Activated CD4-positive, alpha-beta memory T cell treated with anti-CD3 and anti-CD28 coated beads, Interleukin-2, amount 10 ng/mL, durations not matched to agents 7 days and 5 days (primary cell): ENCODE measurements at places on chromosomes 4 and X. TPM values are rescaled to one million over a fixed set of nuclear protein-coding genes. Genes with fewer than 3 reads are reported as not detected.

BEX5 gene
- 5.2 TPM for total RNA-seq

PPP2R2C gene
- not detected for total RNA-seq

ADGRL3 gene
- total RNA-seq = not detected

HSFX3 gene
- total RNA-seq = not detected

DCAF12L1 gene
- not detected for total RNA-seq

ATP8A1 gene
- 18.7 TPM for total RNA-seq

GRCh38 chr4:13201241-13201640 lies 282.9 kb downstream of the RAB28 start:
- H3K4me3 ChIP-seq = no peak overlapping the region
- H3K4me1 ChIP-seq = no peaks in the 10 kb centered on the region
- H3K27ac ChIP-seq = no peak overlapping the region
- H3K36me3 ChIP-seq = no peaks in the 10 kb centered on the region
- DNase-seq = no peak

DNA sequence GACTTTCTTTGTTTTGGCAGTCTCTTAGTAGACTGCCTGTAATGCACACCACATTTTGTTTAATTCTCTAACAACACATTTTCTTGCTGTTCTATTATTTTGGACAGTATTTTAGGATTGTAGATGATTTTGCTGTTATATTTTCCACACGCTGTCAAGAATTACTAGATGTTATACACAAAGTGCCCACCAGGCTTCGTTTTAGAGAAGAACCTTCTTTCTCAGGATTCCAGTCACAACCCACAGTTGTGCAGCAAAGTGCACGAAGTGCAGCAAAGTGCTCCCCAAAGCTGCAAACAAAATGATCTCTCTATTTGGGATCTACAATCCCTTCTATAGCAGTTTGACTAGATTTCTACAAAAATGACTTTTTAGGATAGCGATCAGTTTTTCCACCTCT lies 2.4 kb downstream of the ZNF141 start:
- no peak overlapping the region for H3K4me3 ChIP-seq
- peaks cover 34% of the 10 kb centered on the region for H3K4me1 ChIP-seq
- no peak for DNase-seq
- H3K27ac ChIP-seq = no peak overlapping the region
- H3K36me3 ChIP-seq = peaks cover 84% of the 10 kb centered on the region

DNA sequence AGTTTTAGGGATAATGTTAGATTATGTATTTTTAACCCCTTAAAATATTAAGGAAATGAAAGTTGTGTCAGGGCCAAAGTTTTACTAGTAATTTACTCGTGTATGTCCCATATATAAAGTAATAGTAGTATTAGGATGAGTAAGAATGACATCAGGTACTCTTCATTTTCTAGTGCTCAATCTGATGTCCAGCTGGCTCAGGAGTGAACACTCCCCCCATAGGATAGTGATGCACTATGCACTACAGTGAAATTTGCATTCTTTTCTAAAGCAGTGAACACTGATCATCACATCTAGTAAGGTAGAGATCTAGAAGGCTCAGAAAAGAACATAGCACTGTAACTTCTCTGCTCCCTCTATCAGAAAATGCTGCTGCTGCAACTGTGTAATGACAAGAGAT lies 409.7 kb downstream of the GLUD2 start:
- no peaks in the 10 kb centered on the region for H3K36me3 ChIP-seq
- no peak for DNase-seq
- H3K27me3 ChIP-seq = no peaks in the 10 kb centered on the region
- no peak overlapping the region for H3K4me3 ChIP-seq
- no peak overlapping the region for H3K27ac ChIP-seq

DNA sequence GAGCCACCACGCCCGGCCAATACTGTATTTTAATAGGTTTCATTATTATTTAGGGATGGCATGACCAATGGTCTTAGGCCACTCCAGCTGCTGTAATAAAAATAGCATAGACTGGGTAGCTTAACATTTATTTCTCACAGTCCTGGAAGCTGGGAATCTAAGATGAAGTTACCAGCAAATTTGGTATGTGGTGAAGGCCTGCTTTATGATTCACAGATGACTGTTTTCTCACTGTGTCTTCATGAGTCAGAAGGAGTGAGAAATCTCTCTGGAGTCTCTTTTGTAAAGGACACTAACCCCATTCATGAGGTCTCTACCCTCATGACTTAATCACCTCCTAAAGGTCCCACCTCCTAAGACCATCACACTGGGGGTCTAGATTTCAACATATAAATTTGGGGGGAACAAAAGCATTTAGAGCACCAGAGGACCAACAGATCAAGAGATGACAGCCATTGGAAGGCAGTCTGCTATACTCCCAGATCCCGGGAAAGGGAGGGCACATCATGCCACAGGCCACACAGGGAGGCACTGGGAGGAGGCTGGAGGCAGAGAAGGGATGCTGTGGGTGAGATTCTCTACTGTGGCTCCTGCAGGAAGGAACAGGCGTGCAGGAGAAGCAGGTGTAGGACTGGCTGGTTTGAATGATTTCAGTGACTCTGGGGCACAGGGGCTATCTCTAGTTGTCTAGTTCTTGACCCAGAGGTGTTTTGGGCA lies 335.8 kb upstream of the SFRP2 start:
- no peaks in the 10 kb centered on the region for H3K36me3 ChIP-seq
- no peak overlapping the region for H3K27ac ChIP-seq
- no peak for DNase-seq
- no peaks in the 10 kb centered on the region for H3K4me1 ChIP-seq

GRCh38 chr4:55791666-55792065 lies 27.9 kb upstream of the EXOC1L start:
- no peak overlapping the region for H3K27ac ChIP-seq
- H3K4me3 ChIP-seq = no peak overlapping the region
- H3K27me3 ChIP-seq = peaks cover 27% of the 10 kb centered on the region
- no peaks in the 10 kb centered on the region for H3K36me3 ChIP-seq

DNA sequence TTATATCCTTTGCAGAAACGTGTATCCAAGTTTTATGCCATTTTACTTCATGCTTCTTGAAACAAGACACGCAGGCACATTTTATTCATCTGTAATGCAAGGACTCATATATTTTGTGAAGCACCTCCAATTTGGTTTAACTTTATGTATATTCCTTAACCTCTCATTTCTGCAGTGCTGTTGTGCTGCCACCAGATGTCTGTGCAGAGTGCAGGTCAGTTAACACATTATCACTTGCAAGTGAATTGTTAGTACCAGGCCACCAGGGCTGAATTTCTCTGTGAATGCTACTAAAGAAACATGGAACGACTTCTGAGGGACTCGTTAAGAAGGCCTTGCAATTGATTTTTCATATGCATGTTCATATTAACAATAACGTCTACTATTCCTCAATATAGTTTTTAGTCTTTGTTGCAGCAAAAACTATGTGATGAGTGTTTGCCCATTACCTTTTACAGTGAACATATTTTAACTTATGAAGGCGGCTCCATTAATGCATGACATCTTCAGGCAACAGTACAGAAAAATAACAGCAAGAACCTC lies 770.3 kb downstream of the NLGN4X start:
- H3K27ac ChIP-seq = no peak overlapping the region
- H3K4me1 ChIP-seq = no peaks in the 10 kb centered on the region
- no peaks in the 10 kb centered on the region for H3K27me3 ChIP-seq
- no peak overlapping the region for H3K4me3 ChIP-seq

DNA sequence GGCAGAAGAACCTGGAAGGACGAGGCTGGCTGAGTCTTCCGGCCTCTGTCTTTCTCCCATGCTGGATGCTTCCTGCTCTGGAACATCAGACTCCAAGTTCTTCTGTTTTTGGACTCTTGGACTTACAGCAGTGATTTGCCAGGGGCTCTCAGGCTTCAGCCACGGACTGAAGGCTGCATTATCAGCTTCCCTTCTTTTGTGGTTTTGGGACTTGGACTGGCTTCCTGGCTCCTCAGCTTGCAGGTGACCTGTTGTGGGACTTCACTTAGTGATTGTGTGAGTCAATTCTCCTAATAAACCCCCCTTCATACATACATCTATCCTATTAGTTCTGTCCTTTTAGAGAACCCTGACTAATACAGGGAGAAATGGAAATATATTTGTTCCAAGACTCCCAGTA lies 265.8 kb downstream of the PCDH18 start:
- H3K4me3 ChIP-seq = no peak overlapping the region
- no peak overlapping the region for H3K27ac ChIP-seq
- no peaks in the 10 kb centered on the region for H3K4me1 ChIP-seq
- no peaks in the 10 kb centered on the region for H3K27me3 ChIP-seq

GRCh38 chr4:107825072-107825824 lies 516 bp downstream of the SGMS2 start:
- peak overlapping the region; percentile 57 for H3K4me3 ChIP-seq
- no peak overlapping the region for H3K27ac ChIP-seq
- no peak for DNase-seq
- no peaks in the 10 kb centered on the region for H3K36me3 ChIP-seq
- H3K27me3 ChIP-seq = peaks cover 52% of the 10 kb centered on the region
- H3K4me1 ChIP-seq = peaks cover 13% of the 10 kb centered on the region

- no peak overlapping the region for H3K4me3 ChIP-seq
- no peak for DNase-seq
- peaks cover 59% of the 10 kb centered on the region for H3K36me3 ChIP-seq
- H3K27ac ChIP-seq = no peak overlapping the region
- H3K27me3 ChIP-seq = no peaks in the 10 kb centered on the region
Observed at GRCh38 chr4:142168181-142168580, 531.8 kb downstream of the IL15 start.

DNA sequence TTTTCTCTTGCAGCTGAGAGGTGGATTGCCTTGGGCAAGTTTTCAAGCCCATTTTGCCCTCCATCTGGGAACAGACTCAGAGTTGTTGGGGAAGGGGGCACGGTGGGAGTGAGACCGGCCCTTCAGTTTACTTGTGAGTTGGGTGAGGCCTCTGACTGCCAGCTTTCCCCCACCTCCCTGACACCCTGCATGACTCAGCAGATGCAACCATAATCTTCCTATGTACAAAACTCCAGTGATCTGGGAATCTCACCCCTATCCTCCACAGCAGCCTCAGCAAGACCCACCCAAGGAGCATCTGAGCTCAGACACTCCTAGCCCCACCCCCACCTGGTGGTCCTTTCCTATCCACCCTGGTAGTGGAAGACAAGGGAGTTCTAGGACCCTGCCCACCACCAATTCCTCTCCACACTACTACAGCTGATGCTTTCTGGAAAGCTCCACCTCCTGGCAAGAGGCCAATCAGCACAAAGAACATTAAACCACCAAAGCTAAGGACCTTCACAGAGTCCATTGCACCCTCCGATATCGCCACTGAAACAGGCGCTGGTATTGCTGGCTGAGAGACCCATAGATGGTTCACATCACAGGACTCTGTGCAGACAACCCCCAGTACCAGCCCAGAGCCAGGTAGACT lies 99.4 kb upstream of the STK26 start:
- no peaks in the 10 kb centered on the region for H3K27me3 ChIP-seq
- no peak overlapping the region for H3K4me3 ChIP-seq
- no peak overlapping the region for H3K27ac ChIP-seq
- no peaks in the 10 kb centered on the region for H3K36me3 ChIP-seq
- no peak for DNase-seq
- no peaks in the 10 kb centered on the region for H3K4me1 ChIP-seq

DNA sequence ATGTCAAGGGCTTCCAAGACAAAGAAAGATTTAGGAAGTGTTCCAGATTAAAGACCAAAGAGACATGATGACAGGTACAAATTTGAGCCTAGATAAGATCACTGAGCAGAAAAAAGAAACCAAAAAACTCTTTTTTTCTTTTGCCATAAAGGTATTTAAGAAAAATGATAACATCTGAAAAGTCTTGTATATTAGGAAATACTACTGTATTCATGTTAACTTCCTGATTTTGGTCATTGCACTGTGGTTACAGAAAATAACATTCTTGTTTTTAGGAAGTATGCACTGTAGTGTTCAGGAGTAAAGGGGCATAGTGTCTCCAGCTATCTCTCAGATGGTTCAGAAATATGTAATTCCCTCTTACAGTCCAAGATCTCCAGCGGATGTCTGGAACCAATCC lies 37.1 kb downstream of the RWDD4 start:
- peaks cover 5% of the 10 kb centered on the region for H3K27me3 ChIP-seq
- no peak for DNase-seq
- no peak overlapping the region for H3K27ac ChIP-seq
- H3K36me3 ChIP-seq = no peaks in the 10 kb centered on the region

DNA sequence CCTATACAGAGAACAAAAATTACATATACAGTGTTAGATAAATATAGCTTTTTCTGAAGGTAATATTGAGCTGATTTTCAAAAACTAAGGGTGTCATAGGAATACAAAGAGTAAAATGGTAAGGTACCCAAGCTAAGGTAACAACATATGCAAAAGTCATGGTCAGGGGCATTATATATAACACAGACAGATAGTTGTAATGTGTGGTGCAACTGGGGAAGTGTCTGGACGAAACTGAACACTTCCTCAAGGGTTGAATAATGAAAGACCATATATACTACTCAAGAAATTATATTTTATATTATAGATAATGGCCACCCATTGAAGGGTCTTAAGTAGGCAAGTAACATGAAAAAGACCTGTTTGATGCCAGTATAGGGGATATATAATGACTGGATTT lies 262.1 kb upstream of the CXXC4 start:
- no peaks in the 10 kb centered on the region for H3K27me3 ChIP-seq
- H3K4me1 ChIP-seq = no peaks in the 10 kb centered on the region
- no peak overlapping the region for H3K4me3 ChIP-seq
- no peak overlapping the region for H3K27ac ChIP-seq
- H3K36me3 ChIP-seq = no peaks in the 10 kb centered on the region
- no peak for DNase-seq

DNA sequence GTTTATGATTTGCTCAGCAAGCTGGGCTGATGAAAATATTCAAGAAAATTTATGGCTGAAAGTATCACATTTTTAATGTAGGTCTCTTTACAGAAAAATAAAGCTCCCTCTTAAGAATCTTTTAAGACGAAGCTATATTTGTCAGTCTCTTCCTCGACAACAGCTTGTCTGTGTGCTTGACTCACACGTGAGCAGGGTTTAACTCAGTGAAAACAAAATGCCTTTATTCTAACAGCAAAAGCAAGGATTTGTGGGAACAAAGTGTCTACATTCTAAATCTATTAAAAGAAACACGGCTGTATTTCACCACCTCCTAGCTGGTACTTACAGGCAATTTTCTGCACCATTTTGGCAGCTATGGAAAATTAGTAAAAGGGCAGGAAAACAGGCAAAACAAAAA lies 75.5 kb downstream of the NYX start:
- no peaks in the 10 kb centered on the region for H3K27me3 ChIP-seq
- peaks cover 33% of the 10 kb centered on the region for H3K4me1 ChIP-seq
- no peak overlapping the region for H3K4me3 ChIP-seq

GRCh38 chr4:20627866-20628265 lies 72.4 kb upstream of the PACRGL start:
- H3K4me3 ChIP-seq = no peak overlapping the region
- no peaks in the 10 kb centered on the region for H3K4me1 ChIP-seq
- no peak overlapping the region for H3K27ac ChIP-seq
- DNase-seq = no peak
- no peaks in the 10 kb centered on the region for H3K36me3 ChIP-seq

DNA sequence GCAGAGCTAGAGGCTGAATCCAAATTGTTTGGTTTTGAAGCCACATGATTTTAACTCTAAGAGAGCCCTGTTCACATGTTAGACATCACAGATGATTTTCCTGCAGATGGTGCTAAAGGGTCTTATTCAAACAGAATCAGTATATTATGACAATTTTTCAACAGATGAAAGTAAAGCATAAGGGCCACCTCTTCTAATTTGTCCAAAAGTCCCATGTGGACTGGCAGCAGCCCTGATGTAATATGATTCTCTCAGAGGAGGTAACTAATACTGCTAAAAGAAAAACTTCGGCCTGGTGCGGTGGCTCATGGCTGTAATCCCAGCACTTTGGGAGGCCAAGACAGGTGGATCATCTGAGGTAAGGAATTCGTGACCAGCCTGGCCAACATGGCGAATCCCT lies 26.0 kb upstream of the SETD7 start:
- no peaks in the 10 kb centered on the region for H3K4me1 ChIP-seq
- no peak overlapping the region for H3K27ac ChIP-seq
- H3K4me3 ChIP-seq = no peak overlapping the region
- H3K27me3 ChIP-seq = peaks cover 13% of the 10 kb centered on the region
- no peaks in the 10 kb centered on the region for H3K36me3 ChIP-seq
